ENCODE measurements at places on chromosomes 2 and 18.
A peak's percentile ranks its signal among the peaks of the same experiment; 100 is the strongest.

GRCh38 chr2:156532989-156533388 is 96.8 kb downstream of the GPD2 start:
- no peak for DNase-seq

GRCh38 chr2:12737738-12738485 is 21.2 kb downstream of the TRIB2 start:
- DNase-seq = no peak

DNA sequence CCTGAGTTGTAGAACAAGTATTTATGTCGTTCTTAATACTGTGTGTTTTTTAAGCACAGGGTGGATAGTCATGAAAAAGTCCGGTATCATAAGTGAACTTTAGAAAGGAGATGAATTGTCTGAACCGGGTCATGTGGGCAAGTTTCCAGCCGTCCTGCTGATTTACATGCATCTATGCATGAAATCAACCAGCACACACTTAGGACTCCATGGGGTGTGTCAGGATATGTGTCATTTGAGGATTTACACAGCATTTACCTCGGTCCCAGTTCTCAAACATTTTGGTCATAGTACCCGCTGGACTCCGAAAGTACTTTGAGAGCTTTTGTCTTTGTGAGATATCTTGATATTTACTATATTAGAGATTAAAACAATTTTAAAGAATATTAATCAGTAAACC is 47.5 kb upstream of the TWSG1 start:
- DNase-seq = no peak

GRCh38 chr2:191927319-191927867 is 80.5 kb upstream of the CAVIN2 start:
- DNase-seq = peak; percentile 33

DNA sequence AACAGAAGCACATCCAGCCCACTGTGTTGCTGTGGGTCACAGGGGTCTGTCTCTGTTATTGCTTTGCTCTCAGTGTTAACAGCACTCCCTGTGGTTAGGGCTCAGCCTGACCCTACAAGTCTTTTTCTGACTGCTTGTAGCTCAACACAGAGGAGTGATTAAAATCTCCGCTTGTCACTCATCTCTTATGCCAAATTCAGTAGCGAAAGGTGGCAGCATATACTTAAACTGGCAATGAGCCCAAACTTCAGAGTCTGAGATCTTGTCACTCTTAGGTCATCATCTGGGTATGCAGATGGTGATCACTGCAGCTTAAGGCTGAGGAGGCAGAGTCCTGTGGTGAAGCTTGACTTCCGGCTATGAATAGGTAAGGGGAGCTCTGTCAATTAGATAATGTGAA is 63.3 kb upstream of the CSRNP3 start:
- no peak for DNase-seq

DNA sequence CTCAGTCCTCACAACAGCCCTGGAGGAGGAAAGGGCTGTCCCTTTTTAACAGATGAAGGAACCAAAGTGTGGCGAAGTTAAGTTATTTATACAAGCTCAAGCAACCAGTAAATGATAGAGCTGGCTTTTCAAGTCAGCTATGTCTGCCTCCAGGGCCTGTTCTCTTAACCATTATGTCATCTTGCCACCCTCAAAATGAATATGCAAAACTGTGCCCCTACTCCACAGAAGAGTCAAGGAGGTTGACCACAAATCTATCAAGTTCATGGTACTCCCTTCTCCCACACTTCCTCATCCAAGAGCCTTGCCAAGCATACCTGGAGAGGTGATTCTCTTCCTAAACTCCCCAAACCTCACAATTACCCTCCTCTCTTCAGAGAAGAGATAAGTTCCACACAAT is 37.3 kb upstream of the CREB1 start:
- no peak for DNase-seq
